ENCODE measurements at places on chromosomes 7 and 10.
A peak's percentile ranks its signal among the peaks of the same experiment; 100 is the strongest.

- H3K4me1 ChIP-seq, result no peaks in the 10 kb centered on the region
- no peak overlapping the region for H3K27ac ChIP-seq
- no peak overlapping the region for H3K4me3 ChIP-seq
- no peaks in the 10 kb centered on the region for H3K27me3 ChIP-seq
- DNase-seq, result no peak
- H3K36me3 ChIP-seq, result no peaks in the 10 kb centered on the region
Observed at GRCh38 chr10:53111529-53111928, 338.9 kb upstream of the MBL2 start.

DNA sequence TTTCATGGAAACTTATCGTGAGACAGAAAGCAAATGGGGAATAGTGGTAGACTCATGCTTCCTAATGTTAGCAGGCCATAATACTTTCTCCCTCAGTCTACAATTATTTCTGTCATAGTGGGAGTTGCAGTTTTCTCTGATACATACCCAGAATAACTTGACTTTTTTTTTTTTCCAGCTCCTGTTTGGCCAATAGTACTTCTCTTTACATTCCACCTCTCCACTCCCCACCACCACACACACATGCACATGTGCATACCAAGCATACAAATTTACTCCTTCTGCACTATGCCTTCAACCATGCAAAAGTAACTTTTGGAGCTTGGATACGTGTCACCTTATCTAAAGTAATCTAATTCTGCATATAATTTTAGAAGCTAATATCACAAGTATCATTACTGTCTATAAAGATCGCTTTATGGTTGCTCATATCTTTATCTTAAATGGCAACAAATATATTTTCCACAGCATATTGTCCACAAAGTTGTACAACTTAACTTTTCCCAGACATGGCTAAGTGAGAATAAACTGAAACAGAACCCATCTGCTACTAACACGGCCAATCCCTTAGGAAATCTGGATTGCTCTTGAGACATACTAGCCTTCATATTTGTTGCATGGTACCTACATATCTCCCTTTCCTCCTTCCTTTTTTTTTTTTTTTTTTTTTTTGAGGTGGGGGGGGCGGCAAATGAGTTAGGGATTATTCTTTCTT lies 49.0 kb downstream of the TES start:
- H3K4me1 ChIP-seq, result peaks cover 8% of the 10 kb centered on the region
- DNase-seq, result no peak
- no peaks in the 10 kb centered on the region for H3K36me3 ChIP-seq
- no peaks in the 10 kb centered on the region for H3K27me3 ChIP-seq
- peak overlapping the region; percentile 24 for H3K4me3 ChIP-seq

GRCh38 chr10:18822156-18822555 lies 162.9 kb downstream of the ARL5B start:
- DNase-seq, result no peak
- no peaks in the 10 kb centered on the region for H3K4me1 ChIP-seq
- no peaks in the 10 kb centered on the region for H3K27me3 ChIP-seq
- H3K27ac ChIP-seq, result no peak overlapping the region
- H3K4me3 ChIP-seq, result no peak overlapping the region

DNA sequence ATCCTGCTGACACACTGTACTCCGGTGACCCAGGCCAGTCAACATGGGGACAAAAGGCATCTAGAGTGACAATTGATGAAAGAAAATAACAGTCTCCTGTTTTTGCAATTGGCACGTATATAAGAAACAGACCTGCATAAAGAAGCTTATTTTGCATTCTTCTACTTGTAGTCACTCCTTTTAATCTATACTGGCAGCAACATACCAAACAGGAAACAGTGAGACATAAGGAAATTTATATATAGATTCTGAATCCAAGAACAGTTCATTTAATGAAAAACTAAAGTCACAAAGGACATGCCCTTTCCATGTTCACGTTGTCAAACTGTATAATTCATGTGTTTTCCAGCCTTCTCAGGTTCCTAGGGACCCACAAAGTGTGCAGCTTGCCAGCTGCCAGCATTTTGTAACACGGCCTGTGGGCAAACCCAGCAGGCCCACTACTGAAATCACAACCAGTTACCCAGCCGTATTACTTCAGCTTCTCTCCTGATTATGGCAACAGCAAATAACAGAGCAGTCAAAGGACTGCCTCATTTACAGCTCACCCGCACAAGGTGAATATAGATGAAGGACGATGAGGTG lies 72.3 kb downstream of the AMPH start:
- no peaks in the 10 kb centered on the region for H3K27me3 ChIP-seq
- H3K4me1 ChIP-seq, result no peaks in the 10 kb centered on the region
- H3K36me3 ChIP-seq, result no peaks in the 10 kb centered on the region
- DNase-seq, result no peak

- no peak overlapping the region for H3K4me3 ChIP-seq
- no peaks in the 10 kb centered on the region for H3K36me3 ChIP-seq
- no peaks in the 10 kb centered on the region for H3K4me1 ChIP-seq
- H3K27ac ChIP-seq, result no peak overlapping the region
- no peaks in the 10 kb centered on the region for H3K27me3 ChIP-seq
Observed at GRCh38 chr7:39317107-39317506, 249.1 kb upstream of the YAE1 start.

GRCh38 chr7:90876701-90877100 lies 280.6 kb downstream of the CDK14 start:
- H3K4me1 ChIP-seq, result no peaks in the 10 kb centered on the region
- H3K27me3 ChIP-seq, result no peaks in the 10 kb centered on the region
- no peak overlapping the region for H3K4me3 ChIP-seq
- no peak for DNase-seq

DNA sequence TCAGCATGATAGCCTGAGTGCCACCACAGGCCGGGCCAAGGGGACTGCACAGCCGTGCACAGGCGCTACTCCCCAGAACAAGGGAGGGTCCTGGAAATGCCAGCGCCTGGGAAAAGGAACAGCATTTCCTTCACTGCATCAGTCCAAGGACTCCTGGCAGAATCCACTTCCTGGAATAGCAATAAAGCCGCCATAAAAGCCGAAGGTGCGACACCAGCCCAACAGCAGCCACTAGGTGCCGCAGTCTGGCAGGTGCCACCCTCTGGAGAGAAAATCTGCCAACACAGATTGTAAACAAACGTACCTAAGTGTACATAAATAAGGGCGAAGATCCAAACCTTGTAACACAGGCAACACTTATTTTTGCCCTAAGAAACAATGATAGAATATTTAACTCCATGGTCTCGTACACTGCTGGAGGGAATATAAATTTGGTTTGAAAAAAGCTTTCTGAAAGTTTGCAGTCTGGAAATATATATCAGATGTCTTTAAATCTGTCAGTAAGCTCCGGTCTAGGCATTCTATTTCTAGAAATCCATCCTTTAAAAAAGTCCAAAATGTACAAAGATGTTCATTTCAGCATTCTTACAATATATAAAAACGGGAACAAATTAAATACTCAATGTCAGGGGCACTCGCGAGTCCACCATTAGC lies 22.2 kb downstream of the VOPP1 start:
- peaks cover 97% of the 10 kb centered on the region for H3K4me1 ChIP-seq
- H3K4me3 ChIP-seq, result no peak overlapping the region
- no peaks in the 10 kb centered on the region for H3K36me3 ChIP-seq
- peak overlapping the region; percentile 96 for H3K27ac ChIP-seq
